ENCODE measurements at places on chromosomes 12 and 14.

- no peak for DNase-seq
Observed at GRCh38 chr12:46233423-46233822, 35.4 kb downstream of the SLC38A1 start.

DNA sequence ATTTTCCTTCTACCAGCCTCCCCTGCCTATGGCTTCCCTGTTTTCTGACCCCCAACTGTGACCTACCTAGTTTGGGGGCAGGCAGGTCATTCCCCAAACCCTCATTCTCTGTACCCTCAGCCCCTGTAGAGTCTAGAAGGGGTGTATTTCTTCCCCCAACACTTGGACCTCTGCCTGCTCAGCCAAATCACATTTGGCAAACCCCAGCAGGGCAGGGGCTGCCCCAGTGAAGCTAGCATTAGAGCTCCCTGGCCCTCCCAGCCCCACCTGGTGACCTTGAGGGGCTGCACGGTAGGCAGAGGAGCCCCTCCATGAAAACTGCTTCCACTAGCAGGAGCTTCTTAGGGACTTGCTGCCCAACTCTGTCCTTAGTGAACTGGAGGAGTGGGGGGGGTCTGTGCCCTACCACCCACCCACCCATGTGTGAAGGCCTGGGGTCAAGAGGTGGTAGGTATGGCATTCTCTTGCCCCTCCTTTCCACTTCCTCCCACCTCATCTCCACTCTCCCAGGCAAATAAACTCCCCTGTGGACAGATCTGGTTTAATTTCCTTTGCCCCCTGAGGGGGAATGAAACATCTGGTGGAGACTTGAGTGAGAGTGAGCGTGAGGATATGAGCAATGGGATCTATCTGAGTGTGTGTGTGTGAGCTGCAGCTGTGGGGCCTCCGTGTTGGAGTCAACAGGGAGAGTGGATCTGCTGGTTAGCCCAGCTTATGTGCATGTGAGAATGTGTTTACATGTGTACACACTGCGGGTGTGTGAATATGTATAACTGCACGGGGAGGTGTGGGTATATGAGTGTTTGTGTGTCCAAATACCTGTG lies 1.6 kb downstream of the NXPH4 start:
- DNase-seq = no peak

GRCh38 chr14:96816281-96816680 lies 19.1 kb downstream of the VRK1 start:
- DNase-seq = no peak

- DNase-seq = peak; percentile 68
Observed at GRCh38 chr14:75418850-75419768, 8.7 kb upstream of the JDP2 start.

- no peak for DNase-seq
Observed at GRCh38 chr12:64840119-64840518, 15.7 kb downstream of the TBC1D30 start.

DNA sequence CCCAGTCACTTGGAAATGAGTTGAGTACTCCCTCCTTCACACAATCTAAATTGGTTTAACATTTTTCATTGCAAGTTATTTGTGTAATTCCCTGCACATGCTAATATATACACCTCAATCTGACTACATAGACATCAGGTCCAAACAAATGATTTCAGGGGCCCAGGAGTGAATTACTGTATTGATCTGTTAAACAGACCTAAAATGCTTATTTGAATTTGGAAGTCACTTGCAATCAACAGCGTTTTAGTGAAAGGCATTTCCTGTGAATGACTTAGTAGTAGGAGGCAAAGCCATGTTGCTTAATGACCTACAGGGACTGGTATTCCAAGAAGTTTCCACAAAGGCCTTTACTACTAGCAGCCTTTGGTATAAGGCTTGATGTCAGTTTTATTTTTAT lies 22.6 kb upstream of the SLC15A5 start:
- DNase-seq = no peak

DNA sequence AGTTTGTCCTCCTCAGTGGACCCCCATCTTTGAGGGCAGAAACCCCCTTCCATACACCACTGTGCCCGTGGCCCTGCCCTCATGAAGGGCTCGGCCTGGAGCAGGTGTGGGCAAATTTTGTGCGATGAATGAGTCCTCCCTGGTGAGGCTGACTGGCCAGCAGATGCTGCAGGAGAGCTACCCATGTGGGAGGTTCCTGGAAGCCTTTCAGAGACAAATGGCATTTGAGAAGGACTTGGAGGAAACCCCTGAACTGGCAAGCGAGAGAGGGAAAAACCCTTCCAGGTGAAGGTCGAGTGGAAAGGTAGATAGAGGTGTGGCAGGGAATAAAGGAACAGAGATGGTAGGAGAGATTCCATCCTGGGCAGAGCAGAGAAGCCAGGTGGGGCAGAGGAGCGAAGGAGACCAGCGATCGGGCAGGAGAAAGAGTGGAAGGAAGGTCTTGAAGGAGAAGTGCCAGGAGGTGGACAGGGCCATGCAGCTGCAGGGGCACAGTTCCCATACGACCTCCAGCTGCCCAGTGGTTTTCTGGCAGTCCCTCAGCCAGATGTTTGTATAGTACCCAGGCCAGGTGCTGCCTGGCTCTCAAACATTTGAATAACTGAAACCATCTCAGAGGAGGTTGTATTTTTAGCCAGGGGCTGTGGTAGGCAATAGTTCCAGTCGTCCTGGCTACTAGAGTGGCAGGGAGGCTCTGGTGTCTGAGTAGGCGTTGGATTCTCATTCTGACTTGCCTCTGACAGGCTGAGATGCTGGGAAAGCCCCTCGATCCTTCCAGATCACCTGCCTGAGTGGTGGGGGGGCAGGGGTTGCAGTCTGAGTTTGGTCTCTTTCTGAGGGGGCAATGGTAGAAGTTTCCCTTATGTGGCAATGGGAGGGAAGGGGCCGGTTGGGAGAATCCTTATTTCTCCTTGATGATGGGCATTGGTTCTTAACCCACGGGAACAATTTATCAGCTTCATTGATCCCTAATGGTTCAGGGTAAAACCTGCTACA lies 40.1 kb downstream of the FBXL14 start:
- no peak for DNase-seq

- peak; percentile 72 for DNase-seq
Observed at GRCh38 chr14:23183479-23183878, at the start of gene SLC7A8. Gene SLC7A8, minus strand, starts transcription at chr14:23183660. Its CDS starts 746 bp downstream, at chr14:23182914.

- DNase-seq = no peak
Observed at GRCh38 chr12:109873653-109874052, 6.7 kb downstream of the GLTP start.

GRCh38 chr12:1629338-1630132 lies 504 bp downstream of the WNT5B start:
- peak; percentile 73 for DNase-seq

- no peak for DNase-seq
Observed at GRCh38 chr12:50234347-50234746, 49.0 kb downstream of the LIMA1 start.

GRCh38 chr12:70028515-70028914 lies 203.5 kb downstream of the MYRFL start:
- DNase-seq = no peak

GRCh38 chr12:119399301-119399700 lies 64.8 kb downstream of the CCDC60 start:
- DNase-seq = no peak

- no peak for DNase-seq
Observed at GRCh38 chr14:23033251-23033727, 1.4 kb downstream of the PSMB5 start.

DNA sequence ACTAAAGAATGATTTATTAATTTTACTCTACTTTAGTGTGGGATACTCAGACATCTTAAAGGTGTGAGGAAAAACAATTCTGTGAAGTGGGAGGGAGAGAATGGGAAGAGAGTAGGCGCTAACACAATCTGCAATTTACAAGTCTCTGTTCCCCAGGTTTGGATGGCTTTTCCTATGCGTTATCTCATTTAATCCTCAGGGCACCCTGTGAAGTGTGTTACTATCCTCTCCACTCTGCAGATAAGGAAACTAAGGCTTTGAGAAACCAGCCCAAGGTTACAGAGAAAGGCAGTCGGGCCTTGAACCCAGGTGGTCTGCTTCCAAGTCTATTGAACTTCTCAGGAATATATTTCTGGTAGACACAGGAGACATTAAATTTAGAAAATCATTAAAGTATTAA lies 36.2 kb upstream of the TUBA1C start:
- DNase-seq = no peak

DNA sequence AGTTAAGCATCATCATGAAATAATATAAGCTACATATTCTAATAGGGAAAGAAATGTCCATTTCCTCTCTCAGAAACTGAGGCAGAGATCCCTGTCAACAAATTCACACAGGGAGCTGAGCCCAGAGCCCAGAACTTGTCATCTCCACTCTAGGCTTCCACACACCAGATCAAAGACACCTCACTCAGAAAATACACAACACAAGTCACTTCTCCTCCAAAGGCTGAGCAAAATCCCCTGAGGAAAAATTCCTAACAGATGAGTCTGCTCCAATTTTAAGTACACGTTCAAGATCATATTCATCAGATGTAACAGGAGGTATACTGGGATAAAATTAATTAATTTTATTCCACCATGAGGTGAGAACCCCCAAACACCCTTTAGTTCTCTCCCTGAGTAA lies 227.3 kb downstream of the DPF3 start:
- DNase-seq = no peak

- no peak for DNase-seq
Observed at GRCh38 chr14:32200368-32201192, 1.3 kb upstream of the RNU6-7 start.

DNA sequence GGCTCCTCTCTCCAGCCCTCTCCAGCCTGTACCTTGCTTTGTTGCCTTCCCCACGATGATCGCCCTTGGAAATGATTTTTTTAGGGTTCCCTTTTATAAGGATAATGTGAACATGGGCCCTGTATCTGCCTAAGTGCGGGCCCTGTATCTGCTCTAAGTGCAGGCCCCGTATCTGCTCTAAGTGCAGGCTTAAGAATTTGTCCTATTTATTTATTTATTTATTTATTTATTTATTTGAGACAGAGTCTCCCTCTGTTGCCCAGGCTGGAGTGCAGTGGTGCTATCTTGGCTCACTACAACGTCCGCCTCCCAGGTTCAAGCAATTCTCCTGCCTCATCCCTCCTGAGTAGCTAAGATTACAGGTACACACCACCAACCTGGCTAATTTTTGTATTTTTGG lies 22.5 kb downstream of the GALNT16 start:
- no peak for DNase-seq

- no peak for DNase-seq
Observed at GRCh38 chr14:75196468-75196867, 20.1 kb upstream of the TMED10 start.

DNA sequence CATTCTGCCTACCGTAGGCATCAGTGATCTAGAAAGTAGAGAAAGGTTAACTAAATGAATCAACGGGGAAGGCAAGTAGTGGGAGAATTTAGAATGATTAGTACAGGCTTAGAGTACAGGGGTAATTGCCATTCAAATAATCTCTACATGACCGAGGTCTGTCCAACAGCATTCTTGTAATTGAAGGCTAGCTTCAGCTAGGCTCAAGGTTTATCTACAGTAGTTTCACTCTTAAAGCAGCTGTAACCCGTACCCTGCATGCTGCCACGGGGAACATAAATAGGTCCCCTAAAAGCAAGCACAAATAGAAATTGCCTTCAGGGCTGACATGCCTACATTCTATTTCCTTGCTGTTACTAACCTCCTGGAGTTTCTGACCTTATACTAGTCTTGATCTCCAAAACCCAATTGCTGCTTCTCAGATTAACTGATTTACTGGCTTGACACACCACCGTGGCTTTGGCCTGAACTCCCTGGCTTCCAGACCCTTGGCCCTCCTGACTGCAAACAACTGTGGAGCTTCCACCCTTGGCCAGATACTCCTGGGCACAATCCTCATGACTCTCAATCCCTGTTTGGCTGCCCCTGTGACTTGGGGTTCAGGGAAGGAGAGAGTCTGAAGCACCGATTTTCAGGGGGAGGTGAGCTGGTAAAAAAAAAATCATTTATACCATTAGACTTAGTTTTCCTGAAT lies 242.1 kb upstream of the FOXN3 start:
- no peak for DNase-seq

DNA sequence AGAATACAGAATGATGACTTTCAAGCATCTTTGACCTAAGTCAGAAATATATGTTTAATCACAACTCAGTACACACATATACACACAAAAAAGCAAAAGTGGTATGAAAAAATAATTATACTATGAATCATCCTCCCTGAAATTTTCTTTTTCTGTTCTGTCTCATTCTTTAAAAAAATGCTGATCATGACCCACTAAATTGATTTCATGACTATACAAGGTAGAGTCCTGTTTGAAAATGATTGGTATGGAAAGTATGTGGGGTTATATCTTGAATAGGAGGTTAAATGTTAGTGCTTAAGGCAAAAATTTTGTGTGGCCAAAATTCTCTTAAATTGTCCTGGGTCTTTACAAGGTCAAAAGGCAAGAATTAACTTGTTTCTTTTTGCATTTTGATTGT lies 80.4 kb downstream of the SUDS3 start:
- no peak for DNase-seq

DNA sequence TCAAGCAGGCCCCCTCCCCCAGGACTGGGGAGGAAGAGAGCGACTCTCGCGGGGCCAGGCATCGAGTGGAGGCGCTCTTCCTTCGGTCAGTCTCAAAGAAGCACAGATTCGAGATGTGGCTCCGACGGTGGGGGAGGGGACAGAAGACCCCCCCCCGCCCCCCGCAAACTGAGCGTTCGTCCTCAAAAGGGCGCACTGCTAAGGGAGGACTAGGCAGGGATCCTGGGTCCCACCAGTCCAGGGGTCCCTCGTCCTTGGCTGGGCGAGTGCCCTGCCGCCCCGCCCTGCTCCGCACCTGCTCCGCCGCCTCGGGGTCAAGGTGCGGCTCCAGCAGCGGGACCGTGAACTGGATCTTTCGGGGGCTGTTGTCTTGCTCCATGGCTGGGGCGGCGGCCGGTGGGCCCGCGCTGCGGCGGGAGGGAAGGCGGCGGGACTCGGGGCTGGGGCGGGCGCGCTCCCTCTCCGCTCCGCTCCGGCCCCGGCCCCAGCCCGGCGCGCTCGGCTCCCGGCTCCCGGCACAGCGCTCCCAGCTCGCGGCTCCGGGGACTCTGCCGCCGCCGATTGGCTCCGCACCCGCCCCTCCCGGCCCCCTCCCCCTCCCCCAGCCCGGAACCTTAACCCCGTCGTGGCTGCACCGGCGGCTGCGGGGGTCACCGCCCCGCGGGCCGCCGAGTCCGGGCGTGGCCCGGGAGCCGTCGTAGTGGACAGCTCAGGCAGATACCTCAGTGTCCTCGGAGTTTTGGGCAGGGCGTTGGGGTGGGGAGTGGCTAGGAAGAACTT lies at the start of gene PPP1R1A:
TSS of gene PPP1R1A (minus strand) at position 550 of the 780 bp plus-strand sequence. CDS start at position 379, 171 bp downstream.
- peak; percentile 71 for DNase-seq

DNA sequence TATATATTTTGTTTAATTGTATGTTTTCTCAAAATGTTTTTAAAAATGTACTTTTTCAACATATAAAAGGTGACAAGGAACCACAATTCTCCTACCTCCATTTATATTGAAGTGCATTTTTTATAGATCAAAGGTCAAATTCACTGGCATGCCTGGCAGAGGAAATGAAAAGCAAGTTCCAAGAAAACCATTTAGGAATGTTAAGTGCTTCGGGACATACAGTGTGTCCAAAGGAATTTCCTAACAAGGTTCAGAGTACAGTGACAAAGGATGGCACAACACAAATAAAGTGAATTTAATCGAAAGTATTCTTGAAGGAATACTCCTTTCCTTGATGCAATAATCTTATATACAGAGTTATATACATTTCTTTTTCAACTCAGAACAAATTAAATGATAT lies 242.3 kb downstream of the CCER1 start:
- no peak for DNase-seq

GRCh38 chr12:14803830-14804160 lies 325 bp downstream of the C12orf60 start:
- no peak for DNase-seq

Measured in nephron progenitor cell (in vitro differentiated cells).